Activated T-cell treated with anti-CD3 and anti-CD28 coated beads, Interleukin-2, amount 50 U/mL, for 72 hours (primary cell): ENCODE measurements at places on chromosomes 11 and 22. TPM values are rescaled to one million over a fixed set of nuclear protein-coding genes. Genes with fewer than 3 reads are reported as not detected.

The IGLL1 gene
- not detected for total RNA-seq

DNA sequence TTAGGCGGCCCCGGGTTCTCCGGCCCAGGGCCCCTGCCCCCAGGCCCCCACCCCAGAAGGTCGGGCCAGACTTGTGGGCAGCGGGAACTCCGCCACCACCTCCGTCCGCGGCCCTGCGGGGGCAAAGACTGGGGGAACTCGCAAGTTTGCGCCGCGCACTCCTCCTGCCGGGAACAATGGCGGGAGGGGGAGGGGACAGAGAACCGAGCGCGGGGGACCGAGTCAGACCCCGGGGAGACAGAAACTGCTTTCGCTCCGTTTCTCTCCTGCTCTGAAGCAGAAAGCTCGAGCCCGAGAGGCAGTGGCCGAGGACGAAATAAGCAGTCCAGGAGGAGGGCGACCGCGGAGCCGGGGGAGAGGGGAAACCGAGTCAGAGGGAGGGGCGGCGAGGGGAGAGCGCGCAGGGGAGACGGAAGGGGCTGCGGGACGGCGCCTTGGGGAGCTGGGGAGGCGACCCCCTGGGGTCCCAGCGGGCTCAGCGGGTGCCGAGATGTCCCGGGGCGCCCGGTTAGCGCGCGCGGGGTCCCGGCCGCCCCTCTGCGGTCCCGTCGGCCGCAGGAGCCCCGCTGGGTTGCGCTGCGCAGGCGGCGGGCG is 555 bp downstream of the TP53I11 start:
- no peaks in the 10 kb centered on the region for H3K27me3 ChIP-seq
- H3K27ac ChIP-seq, result peak overlapping the region; percentile 46
- no peaks in the 10 kb centered on the region for H3K36me3 ChIP-seq

The MFRP gene
- total RNA-seq, result not detected

DNA sequence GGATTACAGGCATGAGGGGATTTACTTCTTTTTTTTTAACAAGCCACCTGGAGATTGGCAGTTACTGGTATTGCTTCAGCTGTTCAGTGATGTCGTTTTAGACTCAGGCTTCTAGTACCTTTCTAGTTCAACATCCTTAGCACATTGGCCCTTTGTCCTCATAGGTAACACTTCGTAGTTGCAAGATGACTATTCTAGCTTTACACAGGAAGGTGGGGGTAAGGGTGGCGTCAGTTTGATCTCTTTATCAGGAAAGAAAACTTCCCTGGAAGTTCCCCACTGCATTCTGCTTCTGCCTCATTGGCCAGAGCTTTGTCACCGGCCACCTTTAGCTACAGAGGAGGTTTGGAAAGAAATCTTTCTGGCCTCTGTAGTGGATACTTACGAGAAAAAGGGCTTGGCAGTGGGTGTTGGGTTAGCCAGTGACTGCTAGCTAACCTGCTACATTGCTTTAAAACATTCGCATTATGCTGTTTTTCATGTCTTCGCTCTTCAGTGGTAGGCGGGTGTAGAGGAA is 40.7 kb downstream of the SFI1 start:
- peak overlapping the region; percentile 99 for H3K27ac ChIP-seq
- H3K4me1 ChIP-seq, result peaks cover 86% of the 10 kb centered on the region
- H3K36me3 ChIP-seq, result peaks cover 42% of the 10 kb centered on the region
- no peaks in the 10 kb centered on the region for H3K27me3 ChIP-seq

GRCh38 chr11:43871051-43871450 is 9.6 kb upstream of the ALKBH3 start:
- no peaks in the 10 kb centered on the region for H3K36me3 ChIP-seq
- no peak overlapping the region for H3K4me3 ChIP-seq
- peaks cover 57% of the 10 kb centered on the region for H3K27me3 ChIP-seq
- H3K4me1 ChIP-seq, result peaks cover 25% of the 10 kb centered on the region
- no peak for DNase-seq
- no peak overlapping the region for H3K27ac ChIP-seq

GRCh38 chr11:19952116-19952605 is 208.1 kb downstream of the DBX1 start:
- peak overlapping the region; percentile 47 for H3K4me3 ChIP-seq
- H3K4me1 ChIP-seq, result peaks cover 32% of the 10 kb centered on the region
- no peaks in the 10 kb centered on the region for H3K36me3 ChIP-seq

The ALDH3B1 gene
- 0.10 TPM for total RNA-seq

GRCh38 chr11:124069429-124070401 is 28.6 kb upstream of the OR10G7 start:
- H3K36me3 ChIP-seq, result no peaks in the 10 kb centered on the region
- peaks cover 18% of the 10 kb centered on the region for H3K4me1 ChIP-seq
- H3K27me3 ChIP-seq, result peaks cover 31% of the 10 kb centered on the region

- H3K36me3 ChIP-seq, result no peaks in the 10 kb centered on the region
- DNase-seq, result no peak
- no peak overlapping the region for H3K4me3 ChIP-seq
- H3K27ac ChIP-seq, result no peak overlapping the region
- H3K27me3 ChIP-seq, result peaks cover 15% of the 10 kb centered on the region
Observed at GRCh38 chr22:27046086-27046485, 388.7 kb downstream of the MIAT start.

The DERL3 gene
- 2.6 TPM for total RNA-seq

DNA sequence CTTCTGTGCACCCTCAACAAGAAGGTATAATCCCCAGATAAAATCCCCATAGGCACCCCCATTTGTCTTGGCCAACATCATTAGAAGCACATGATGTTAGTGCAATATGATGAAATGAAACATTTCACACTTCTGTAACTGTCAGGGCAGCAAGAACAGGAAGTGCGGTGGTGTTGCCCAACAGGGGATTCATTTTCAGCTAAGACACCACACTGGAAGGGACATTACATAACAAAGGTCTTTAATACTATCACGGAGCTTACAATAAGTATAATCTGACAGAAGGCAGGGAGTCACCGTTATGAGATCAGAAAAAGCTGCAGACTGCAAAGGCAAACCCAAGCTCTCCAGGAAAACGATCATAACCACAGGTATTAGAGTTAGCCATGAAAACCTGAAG is 2.0 kb downstream of the OR52W1 start:
- peak overlapping the region; percentile 49 for H3K27ac ChIP-seq
- DNase-seq, result no peak
- H3K4me3 ChIP-seq, result peak overlapping the region; percentile 35
- peaks cover 68% of the 10 kb centered on the region for H3K4me1 ChIP-seq
- peaks cover 7% of the 10 kb centered on the region for H3K27me3 ChIP-seq

DNA sequence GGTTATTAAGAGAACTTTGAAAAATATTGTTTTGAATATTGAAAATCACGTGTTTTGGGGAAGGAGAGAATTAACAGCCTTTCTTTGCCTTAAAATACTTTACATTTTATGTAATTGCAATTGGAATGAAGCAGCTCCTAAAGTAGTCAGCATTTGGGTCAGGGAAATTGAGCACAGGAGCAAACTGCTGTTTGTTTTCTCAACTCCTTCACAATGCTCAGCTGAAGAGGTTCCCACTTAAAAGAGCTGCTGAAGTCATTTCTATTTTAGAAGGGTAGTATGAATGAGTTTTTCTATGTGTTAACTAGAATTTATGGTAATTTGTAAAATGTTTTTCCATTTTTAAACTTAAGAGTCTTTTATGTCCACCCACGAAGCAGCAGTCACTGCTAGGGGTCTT is 8.1 kb upstream of the UCP2 start:
- H3K36me3 ChIP-seq, result no peaks in the 10 kb centered on the region
- no peak overlapping the region for H3K27ac ChIP-seq
- H3K27me3 ChIP-seq, result no peaks in the 10 kb centered on the region
- peaks cover 55% of the 10 kb centered on the region for H3K4me1 ChIP-seq
- no peak overlapping the region for H3K4me3 ChIP-seq

The PARVA gene
- total RNA-seq, result not detected

- no peak overlapping the region for H3K4me3 ChIP-seq
- no peak overlapping the region for H3K27ac ChIP-seq
- no peaks in the 10 kb centered on the region for H3K27me3 ChIP-seq
- DNase-seq, result no peak
- H3K4me1 ChIP-seq, result no peaks in the 10 kb centered on the region
- no peaks in the 10 kb centered on the region for H3K36me3 ChIP-seq
Observed at GRCh38 chr22:17968126-17968525, 56.2 kb downstream of the MICAL3 start.

GRCh38 chr22:48310740-48311139 is 1516.9 kb downstream of the BRD1 start:
- H3K27me3 ChIP-seq, result no peaks in the 10 kb centered on the region
- H3K27ac ChIP-seq, result no peak overlapping the region
- no peak for DNase-seq
- no peaks in the 10 kb centered on the region for H3K4me1 ChIP-seq
- no peaks in the 10 kb centered on the region for H3K36me3 ChIP-seq

The MN1 gene
- total RNA-seq, result 0.14 TPM

The MMP7 gene
- total RNA-seq, result not detected
